Esophagus muscularis mucosa (tissue), 4 donors: ENCODE measurements at places on chromosomes 16 and 17. TPM values are rescaled to one million over a fixed set of nuclear protein-coding genes. Genes with fewer than 3 reads are reported as not detected.

- peak; percentile 64 for DNase-seq
Measured at GRCh38 chr17:42200706-42201457, 6.6 kb upstream of the GHDC start.

RNF222 gene
- not detected for total RNA-seq

DNA sequence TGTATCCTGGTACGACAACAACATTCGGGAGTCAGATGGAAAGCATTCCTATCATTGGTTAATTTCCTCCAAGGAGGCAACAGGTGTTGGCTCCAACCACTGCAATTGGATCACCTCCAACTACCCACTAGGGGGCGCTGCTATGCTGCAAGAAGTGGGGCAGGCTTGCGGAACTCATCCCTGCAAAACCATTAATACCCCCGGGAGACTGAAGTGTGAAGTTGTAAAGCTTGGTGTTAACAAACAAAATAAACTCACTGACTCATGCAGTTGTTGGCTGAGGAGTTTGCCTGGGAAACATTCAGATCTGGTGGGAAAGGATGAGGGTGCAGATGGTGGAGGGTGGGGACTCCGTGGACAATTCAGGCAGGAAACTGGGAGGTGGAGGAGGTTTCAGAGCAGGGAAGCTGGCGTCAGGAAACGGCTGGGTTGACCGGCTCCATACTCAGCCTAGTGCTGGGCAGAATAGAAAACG lies 84.9 kb downstream of the HS3ST2 start:
- no peak for DNase-seq

GRCh38 chr16:6382924-6383459 lies 949.7 kb upstream of the RBFOX1 start:
- no peak for DNase-seq

GRCh38 chr17:49218941-49219913 lies 8.7 kb downstream of the ABI3 start:
- no peak for DNase-seq

- no peak for DNase-seq
Measured at GRCh38 chr16:30601966-30602365, 8.2 kb downstream of the ZNF689 start.

DNA sequence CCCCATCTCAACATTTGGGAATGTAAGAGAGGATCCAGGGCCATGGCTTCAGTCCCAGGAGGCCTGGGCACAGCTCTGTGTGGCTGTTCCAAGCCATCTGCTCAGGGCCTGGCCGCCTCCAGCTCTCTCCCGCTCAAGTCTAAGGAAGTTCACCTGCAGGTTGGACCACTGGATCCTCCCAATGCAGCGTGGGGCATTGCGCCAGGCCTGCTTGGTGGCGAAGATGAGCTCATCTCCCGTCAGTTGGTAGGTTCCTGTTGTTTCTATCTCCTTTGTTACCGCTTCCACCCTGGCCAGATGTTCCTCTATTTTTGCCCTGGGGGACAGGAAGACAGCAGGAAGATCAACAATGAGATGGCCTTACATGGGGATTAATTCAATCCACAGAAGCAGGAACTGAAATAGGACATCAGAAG lies 17.5 kb downstream of the NOS2 start:
- DNase-seq: no peak

C16orf96 gene
- total RNA-seq: not detected

GRCh38 chr17:12624211-12624610 lies 41.5 kb upstream of the MYOCD start:
- DNase-seq: no peak

EVPLL gene
- not detected for total RNA-seq

SERPINF2 gene
- 2.4 TPM for total RNA-seq

GDPD1 gene
- total RNA-seq: 0.75 TPM

TBC1D28 gene
- not detected for total RNA-seq

DNAH17 gene
- total RNA-seq: not detected

PIK3R6 gene
- 0.52 TPM for total RNA-seq

- DNase-seq: no peak
Measured at GRCh38 chr16:19378511-19378910, 39.2 kb upstream of the TMC5 start.

DNA sequence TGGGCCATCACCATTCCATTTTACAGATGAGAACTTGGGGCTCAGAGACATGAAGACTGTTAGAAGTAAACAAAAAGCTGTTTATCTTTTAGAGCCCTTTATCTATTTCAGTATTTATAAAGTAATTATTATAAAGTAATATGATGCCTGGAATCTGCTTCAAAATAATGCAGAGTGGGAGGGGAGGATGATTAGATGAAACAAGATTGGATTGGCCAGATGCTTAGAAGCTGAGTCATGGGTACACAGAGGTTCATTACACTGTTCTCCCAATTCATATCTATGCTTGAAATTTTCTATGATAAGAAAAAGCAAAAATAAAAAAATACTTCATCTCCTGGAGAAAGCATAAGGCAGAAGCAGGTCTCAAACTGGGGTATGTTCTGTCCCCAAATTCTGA lies 29.4 kb downstream of the TOM1L2 start:
- DNase-seq: no peak

DNA sequence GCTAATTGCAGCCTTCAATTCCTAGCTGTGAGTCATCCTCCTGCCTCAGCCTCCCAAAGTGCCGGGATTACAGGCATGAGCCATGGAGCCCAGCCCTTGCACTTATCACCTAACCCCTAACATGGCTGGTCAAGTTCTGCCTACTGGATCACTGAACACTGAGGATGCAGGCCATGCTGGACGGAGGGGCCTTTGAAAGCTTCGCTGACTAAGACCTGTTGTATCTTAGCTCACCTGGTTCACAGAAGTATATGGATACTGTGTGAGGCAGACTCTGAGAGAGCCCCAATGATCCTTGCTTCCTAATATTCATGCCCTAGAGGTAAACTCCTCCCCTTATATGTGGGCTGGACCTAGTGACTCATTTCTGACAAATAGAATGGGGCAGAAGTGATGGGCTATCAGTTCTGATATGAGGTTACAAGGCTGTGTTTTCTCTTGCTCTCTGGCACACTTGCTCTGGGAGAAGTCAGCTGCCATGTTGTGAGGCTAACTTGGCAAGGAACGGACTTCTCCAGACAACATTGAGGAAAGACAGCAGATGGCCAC lies 11.7 kb upstream of the TMIGD1 start:
- DNase-seq: peak; percentile 72

CDT1 gene
- total RNA-seq: 1.4 TPM

GRCh38 chr17:19707728-19708221 lies 8.6 kb downstream of the SLC47A2 start:
- peak; percentile 60 for DNase-seq

AANAT gene
- total RNA-seq: not detected

DNA sequence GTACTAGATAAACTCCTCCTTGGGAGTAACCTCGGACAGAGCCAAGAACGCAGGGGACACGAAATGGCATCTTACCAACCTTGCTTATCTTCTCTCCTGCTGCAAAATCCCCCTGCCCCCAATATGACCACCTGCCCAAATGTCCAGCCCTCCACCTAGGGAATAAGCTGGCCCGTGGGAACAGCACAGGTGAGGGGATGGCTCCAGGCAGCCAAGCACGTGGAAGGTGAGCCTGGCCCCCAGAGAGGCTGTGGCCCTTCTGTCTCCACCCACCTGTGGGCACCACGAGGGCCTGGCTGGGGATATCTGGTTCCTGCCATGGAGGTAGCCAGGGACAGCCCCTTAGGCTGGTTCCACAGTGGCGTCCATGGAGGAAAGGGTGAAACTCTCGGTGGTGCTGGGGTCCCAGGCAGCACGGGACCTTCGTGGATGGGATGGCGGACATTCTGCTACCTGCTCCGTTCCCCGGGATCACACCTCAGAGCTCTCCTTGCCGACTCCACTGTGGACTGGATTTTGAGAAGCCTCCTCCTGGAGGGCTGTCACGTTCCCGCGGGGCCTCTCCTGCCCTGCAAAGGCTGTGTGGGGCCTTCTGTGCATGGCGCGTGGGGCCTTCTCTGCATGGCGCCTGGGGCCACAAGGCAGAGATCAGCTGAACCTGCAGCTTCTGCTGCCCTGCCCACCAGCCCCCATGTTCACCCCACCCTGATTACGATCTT lies 388.5 kb upstream of the TNRC6C start:
- DNase-seq: no peak

HS3ST3B1 gene
- 5.5 TPM for total RNA-seq
